ENCODE measurements at places on chromosomes 16 and 17.

DNA sequence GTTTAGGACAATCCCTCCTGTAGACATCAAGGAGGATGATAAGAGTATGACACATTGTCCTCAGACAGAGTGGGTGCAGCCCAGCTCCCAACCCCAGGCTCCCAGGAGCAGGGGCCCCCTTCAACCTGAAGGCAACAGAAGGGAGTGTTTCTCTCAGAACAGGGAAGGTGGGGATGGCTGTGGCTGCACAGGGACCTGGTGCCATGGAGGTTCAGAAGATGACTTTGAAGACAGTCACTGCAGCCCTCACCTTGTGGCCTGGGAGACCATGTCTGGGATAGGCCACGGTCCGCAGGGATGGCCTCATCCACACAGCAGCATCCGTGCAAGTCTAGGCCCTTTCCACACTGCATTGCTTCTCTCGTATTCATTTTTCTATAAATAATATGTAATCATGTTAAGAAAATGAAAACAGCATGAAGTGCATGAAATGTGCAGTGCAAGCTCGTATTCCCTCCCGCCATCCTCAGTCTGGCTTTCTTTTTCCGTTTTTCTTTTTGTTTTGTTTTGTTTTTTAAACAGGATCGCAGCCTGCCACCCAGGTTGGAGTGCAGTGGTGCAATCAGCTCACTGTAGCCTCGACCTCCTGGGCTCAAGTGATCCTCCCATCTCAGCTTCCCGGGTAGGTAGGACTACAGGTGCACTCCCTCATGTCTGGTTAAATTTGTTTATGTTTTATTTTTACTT, 71.1 kb downstream of the METRNL start:
- no peak for DNase-seq

- no peak for DNase-seq
Observed at GRCh38 chr17:16917671-16918394, 54.1 kb downstream of the TNFRSF13B start.

DNA sequence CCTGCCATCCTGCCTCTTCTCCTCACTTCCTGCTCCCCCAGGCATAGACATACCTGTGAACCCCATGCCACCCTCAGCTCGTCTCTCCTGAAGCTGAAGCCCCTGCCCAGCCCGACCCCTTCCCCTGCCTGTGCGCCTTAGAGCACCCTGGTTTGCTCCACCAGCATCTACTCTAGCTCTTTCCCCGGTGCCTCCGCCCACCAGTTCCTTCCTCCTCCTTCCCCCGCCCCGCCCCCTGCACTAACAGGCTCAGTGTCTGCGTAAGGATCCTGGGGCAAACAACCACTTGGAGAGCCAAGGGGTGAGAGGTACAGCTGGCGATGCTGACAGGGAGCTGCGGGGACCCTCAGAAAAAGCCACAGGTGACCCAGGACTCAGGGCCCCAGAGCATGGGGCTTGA, 1.9 kb downstream of the GPR142 start:
- DNase-seq, result no peak

- no peak for DNase-seq
Observed at GRCh38 chr17:38705523-38705802, 390 bp downstream of the MLLT6 start.

DNA sequence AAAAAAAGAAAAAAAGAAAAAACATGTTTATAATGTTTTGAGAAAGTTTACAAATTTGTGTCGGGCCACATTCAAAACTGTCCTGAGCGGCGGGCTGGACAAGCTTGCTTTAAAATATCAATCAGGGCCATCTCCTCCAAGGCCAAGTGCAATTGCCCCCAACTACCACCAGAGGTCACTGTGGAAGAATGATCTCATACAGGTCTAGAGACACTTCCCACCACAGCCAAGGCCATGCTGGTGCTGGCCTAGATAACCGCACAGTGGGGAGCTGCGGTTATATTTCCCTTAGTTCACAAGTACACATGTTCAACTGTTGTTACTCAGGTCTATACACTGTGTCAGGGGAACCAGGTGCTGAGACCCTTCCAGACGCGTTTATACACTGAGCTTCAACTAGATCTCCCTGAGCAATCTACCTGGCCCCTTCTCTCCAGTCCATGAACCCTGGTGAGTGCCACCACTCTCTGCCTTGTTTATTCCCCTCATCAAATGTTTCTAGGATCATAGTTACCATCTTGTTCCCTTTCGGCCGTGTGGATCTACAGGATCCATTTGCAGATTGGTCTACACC, 83.8 kb upstream of the CCL2 start:
- DNase-seq, result no peak

DNA sequence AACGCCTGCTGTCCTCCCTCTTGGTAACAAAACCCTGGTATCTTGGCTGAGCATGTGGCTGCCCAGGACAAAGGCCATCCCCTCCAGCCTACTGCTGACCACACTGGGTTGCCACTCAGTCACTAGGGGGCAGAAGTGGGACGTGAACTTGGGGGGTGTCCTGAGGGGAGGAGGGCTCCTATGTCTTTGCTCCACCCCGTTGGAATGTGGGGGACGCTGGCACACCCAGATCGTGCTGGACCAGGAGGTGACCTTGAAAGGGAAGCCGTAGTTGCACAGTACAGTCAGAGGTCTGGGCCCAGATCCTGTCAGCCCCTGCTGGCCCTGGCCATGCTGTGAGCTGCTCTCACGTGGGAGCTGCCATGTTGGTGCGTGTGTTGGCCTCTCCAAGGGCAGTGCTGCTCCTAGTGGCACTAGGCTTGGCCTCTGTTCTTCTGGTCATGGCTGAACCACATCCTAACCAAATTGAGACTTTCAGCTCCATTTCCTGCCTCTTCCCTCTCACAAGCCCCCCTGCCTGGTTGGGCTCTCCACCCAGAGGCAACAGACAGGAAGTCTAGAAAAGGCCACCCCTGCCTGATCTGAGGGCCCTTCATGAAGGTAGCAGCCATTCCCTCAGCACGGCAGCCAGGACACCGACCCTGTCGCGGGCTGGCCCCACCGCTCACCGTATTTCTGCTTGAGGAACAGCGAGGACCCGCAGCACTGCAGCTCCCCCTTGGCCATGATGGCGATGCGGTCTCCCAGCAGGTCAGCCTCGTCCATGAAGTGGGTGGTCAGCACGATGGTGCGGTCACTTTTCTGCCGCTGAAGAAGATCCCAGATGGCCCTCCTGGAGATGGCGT, 29.0 kb upstream of the RNPS1 start:
- no peak for DNase-seq

GRCh38 chr16:50643192-50643591, 37.9 kb downstream of the SNX20 start:
- no peak for DNase-seq

DNA sequence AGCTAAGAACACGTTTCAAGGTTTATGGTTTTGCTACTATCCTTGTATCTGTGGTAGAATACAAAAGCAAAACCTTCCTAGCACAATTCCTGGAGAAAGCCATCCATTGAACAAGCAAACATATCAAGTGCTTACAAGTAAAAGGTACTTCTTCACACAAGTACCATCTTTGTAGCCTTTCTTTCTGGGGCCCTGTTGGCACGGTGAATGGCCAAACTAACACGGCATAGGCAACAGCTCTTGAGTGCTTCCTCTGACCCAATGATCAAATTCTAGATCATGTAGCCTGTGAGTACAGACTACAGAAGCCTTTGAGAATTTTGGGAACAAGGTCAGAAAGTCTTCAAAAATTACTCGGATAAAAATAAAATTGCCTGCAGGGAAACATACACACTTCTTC, 57.9 kb downstream of the ANKFY1 start:
- no peak for DNase-seq

- no peak for DNase-seq
Observed at GRCh38 chr16:78503602-78504001, 404.1 kb downstream of the WWOX start.

GRCh38 chr16:51181503-51181811, 30.4 kb upstream of the SALL1 start:
- DNase-seq, result no peak

- DNase-seq, result no peak
Observed at GRCh38 chr16:804193-805048, 3.9 kb upstream of the GNG13 start.

Measured in right kidney (tissue), 9 donors.